ENCODE measurements at places on chromosomes 16 and 17.

- peak; percentile 80 for DNase-seq
Observed at GRCh38 chr17:45248132-45248957, 13.5 kb downstream of the SPATA32 start.

DNA sequence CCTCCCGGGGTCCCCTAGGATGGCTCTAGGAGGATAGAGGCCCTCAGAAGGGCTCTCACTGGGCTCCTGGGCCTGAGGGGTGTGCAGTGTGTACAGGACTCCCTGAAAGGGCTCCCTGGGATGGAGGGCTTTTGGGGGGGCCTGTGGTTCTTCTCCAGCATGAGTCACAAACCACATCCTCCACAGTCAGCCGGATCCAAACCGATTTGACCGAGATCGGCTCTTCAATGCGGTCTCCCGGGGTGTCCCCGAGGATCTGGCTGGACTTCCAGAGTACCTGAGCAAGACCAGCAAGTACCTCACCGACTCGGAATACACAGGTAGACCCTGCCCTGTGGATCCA, 4.5 kb downstream of the TRPV2 start:
- DNase-seq, result peak; percentile 79

GRCh38 chr16:9907752-9908151, 274.5 kb downstream of the GRIN2A start:
- DNase-seq, result no peak

DNA sequence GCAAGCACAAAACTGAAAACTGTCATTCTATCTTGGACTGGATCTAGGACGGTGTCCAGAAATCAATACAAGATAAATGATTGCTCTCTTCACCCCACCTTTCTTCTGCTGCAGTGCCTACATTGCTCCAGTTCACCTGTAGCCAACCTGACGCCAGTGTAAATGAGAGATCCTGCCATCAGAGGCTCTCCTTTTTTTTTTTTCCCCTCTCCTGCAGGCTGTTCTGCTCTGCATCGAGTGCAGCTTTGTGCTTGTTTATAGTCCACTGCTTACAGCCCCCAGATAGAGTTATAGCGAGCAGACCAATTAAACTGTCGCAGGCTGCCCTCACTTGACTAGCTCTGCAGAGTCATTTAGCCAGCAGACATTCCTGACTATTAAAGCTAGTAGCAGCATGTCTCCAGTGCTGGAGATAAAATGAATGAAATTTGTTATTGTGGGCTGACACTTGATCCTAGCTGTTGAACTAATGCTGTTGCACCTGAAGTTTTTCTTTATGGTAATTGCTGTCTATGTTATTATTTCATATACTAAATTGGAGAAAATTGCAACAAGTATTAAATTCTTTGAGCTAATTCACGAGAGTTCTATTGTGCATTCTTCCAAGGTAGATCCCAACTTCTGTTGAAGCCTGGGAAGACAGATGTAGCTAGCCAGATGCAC, 257.1 kb downstream of the FTO start:
- no peak for DNase-seq

DNA sequence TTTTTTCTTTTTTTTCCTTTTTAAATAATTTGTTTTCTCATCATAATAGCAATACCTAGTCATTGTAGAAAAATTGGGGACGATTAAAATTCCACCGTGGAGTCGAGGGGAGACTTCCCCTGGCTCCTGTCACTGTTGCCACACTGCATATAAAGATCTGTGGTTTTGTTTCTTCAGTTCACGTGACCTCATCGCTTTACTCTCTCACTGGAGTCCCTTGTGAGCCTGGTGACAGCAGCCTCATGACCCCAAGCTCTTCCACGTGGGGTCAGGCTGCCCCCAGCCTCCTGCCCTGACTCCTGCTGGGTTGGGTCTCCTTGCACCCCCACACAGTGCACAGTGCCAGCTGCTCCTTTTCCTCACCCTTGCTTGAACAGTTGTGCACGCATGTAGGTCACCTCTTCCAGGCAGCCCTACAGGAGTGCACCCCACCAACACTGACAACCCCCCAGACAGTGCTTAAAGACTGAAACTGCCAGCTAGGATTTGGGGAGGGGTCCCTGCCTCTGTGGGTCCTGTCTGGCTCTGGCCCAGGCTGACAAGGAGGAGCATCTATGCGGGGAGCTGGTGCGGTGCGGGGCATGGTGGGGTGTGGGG, 7.3 kb upstream of the METRNL start:
- DNase-seq, result no peak

DNA sequence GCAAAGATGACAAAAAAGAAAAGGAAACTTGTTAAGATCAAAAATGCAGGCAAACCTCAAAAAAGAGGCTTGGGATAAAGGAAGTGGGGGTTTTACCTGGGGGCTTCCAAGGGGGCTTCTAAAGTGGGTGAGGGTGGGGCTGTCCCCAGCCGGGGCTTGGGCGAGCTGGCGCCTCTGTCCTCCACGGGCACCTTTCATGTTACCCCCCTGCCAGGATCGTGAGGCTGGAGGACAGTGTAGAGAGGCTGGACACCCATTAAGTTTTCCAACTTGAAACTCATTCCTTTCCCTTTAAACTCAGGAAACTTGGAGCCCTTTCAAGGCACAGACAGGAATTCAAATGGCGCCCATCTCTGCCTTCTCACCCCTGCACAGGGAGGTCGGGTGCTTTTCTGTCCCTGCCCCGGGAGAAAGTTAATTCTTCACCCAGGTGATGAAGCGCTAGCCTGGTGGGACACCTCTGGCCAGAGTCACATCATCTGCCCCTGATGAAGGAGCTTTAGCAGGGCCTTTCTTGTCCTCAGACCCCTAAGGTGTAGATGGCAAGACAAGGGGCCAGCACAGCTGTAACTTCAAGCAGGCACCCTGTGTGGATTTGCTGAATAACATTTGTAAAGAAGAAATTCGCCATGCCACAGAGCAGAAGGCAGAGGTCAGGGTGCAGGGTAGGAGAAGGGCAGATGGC, 87.3 kb downstream of the C16orf78 start:
- DNase-seq, result peak; percentile 18

- DNase-seq, result no peak
Observed at GRCh38 chr17:31437720-31438400, 46.4 kb downstream of the RAB11FIP4 start.

DNA sequence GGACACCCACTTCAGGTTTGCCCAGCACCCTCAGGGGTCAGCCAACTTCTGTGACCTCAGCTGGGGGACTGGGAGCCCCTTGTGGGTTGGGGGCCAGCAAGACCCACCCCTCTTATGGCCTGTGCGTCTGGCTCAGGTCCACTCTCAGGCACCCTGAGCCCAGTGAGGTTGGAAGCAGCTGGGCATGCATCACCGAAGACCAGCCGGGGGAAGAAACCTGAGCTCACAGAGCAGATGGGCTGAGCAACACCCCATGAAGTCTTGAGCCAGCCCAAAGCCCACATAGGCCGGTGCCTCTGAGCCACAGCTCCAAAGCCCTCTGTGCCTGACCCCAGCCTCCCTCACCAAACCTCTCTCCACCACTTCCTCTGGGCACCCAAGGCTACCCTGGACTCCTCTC, 166.7 kb downstream of the RBFOX3 start:
- DNase-seq, result no peak

DNA sequence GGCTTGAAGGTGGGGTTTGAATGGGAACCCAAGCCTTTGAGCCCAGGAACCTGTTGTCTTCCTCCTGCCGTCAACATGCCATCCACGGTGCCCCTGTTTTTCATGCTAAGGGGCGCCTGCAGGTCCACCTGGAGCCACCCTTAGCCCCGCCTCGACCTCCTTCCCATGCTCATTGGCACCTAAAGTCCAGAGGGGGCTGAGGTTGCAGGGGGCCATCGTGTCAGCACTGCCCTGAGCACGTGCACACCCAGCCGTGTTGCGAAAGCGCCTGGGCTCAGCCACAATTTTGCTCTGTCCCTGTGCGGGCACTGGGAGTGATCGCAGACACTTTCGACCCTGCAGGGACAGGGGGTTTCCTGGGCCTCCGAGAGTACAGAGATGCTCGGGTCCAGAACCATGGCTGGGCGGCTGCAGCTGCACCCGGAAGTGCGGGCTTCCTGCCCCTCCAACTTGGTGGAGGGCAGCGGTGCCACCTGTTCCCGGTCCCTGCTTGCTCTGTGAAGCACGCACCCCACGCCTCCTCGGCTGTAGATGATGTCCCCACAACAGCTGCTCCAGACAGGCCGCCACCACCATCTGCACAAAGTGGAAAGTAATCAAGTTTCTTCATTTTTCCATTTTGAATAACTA, 454.7 kb downstream of the CDH8 start:
- DNase-seq, result no peak

- no peak for DNase-seq
Observed at GRCh38 chr17:55202896-55203295, 61.9 kb upstream of the HLF start.

GRCh38 chr17:57599271-57600045, 145.6 kb downstream of the CCDC182 start:
- DNase-seq, result peak; percentile 45

DNA sequence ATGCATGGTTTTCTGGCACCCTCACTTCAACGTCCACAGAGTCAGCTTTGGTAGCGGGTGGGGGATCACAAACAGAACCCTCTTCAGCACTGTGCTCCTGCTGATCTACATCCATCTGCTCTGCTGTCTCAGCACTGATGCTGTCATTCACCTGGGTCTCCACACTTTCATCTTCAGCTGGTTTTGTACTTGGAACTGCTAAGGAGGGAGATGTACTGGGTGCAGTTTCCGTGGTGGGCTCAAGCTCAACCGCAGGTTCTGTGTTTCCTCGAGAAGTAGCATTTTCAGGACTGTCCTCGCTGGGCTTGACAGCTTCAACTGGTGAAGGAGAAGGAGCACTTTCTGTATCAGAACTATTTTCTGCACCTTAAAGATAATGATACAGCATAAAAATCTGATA, 101.8 kb downstream of the TTC19 start:
- DNase-seq, result no peak
